Activated gamma-delta T cell treated with anti-CD3 and anti-CD28 coated beads, Interleukin-2, amount 50 U/mL, for 16 hours (primary cell): ENCODE measurements at places on chromosomes 2 and 18.

DNA sequence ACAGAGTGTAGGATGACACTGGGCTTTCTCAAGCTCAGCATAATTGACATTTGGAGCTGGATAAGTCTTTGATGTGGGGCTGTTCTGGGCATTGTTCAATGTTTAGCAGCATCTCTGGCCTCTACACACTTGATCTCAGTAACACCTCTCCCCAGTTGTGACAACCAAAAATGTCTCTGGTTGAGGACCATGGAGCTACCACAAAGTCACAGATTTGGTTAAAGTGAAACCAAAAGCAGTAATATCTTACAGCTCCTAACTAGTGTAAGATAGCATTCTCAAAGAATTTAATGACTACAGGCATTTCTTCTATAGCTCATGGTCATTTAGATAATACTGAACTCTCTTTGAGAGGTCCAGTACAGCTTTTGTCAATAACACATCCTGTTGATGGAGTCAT lies 23.4 kb upstream of the PAX3 start:
- no peak for DNase-seq

DNA sequence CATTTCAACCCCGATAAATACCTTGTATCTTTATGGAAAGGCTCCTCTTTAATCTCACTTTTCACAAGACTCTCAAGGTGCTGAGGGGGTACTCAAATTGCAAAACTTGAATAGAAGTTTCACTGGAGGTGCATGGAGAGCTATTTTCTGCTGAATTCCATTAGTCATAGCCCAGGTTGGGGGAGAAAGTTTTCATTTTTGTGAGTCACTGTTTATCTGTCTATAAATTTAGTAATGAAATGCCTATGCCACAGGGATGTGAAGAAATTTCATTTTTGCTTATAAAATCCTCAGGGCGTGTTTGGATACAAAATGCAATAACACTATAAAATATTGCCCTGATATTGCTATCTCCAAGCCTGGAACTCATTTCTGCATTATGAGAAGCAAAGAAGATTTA lies 346.3 kb downstream of the LRATD1 start:
- no peak for DNase-seq

DNA sequence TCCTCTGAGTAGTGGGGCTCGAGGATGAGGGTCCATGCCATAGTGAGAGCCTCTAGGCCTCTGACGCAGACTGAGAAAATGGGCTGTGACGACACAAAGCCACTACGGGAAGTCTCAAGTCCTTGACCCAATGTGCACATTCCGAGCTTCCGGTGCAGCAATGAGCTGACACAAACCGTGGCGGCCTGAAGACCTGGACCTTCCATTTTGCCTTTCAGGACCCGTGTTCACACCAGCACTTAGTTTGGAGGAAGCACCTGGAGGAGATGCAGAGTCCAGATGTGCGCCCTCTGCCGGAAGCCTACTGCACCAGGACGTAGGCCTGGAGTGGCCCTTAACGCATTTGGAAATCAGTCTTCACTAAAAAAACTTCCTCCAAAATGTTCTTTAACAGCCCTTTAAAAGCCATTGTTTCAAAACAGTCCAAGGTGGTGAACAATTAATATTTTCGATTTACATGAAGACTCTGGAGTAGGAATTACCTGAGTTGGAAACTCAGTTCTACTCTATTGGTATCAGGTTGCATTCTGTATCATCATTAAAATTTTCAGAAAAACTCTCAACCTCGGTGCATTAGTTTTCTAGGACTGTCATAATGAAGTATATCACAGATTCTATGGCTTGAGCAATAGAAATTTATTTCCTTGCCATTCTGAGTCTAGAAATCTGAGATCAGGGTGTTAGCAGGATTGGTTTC lies 33.9 kb downstream of the BMP10 start:
- peak; percentile 56 for DNase-seq

- DNase-seq = no peak
Observed at GRCh38 chr2:166104773-166105172, 23.0 kb downstream of the SCN1A start.

DNA sequence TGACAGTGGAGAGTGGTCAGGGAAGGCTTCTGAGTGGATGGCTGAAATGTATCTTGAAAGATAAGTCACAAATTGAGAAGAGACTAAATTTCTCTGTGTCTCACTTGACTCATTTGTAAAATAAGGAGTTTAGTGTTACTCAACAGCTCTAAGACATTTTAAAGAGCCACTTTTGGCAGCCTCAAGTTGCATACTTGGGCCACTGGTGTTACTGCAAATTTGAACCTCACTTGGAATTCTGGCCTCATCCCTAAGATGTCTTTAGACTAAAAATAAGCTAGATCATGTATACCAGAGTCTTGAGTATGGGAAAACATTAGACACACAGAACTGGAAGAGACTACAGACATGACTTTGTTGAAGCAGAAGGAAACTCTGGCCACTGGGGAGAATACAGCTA lies 4.5 kb upstream of the MTLN start:
- no peak for DNase-seq

DNA sequence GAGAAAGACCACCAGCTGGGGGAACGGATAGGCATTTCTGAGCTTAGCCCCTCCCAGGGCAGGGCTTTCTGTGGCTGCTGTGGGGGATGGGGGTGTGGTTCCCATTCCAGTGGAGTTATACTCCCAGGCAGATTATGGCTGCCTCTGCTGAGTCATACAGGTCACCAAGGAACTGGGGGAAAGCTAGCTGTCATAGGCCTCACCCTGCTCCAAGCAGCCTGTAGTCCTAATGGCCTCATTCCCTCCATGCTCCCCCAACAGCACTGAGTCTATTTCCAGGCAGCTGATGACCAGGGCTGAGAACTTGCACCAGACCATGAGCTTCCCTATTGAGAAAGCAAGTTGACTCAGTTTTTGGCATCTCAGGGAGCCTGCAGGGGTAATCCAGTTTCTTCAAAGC lies 87.1 kb downstream of the GPR39 start:
- no peak for DNase-seq

- DNase-seq = no peak
Observed at GRCh38 chr2:160087854-160088745, 25.7 kb upstream of the PLA2R1 start.

GRCh38 chr18:13623348-13623747 lies 103.0 kb downstream of the FAM210A start:
- DNase-seq = no peak

GRCh38 chr2:169162613-169163012 lies 93.2 kb downstream of the DHRS9 start:
- DNase-seq = no peak

GRCh38 chr2:95052804-95053479 lies 27.4 kb downstream of the MAL start:
- no peak for DNase-seq

DNA sequence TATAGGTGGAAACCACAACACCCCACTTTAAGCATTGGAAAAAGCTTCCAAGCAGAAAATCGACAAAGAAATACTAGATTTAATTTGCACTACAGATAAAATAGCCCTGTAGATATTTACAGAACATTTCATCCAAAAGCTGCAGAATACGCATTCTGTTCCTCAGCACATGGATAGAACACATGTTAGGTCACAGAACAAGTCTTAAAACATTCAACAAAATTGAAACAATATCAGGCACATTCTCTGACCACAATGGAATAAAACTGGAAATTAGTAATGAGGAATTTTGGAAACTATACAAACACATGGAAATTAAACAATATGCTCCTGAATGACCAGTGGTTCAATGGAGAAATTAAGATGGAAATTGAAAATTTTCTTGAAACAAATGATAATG lies 27.8 kb upstream of the XDH start:
- DNase-seq = no peak

DNA sequence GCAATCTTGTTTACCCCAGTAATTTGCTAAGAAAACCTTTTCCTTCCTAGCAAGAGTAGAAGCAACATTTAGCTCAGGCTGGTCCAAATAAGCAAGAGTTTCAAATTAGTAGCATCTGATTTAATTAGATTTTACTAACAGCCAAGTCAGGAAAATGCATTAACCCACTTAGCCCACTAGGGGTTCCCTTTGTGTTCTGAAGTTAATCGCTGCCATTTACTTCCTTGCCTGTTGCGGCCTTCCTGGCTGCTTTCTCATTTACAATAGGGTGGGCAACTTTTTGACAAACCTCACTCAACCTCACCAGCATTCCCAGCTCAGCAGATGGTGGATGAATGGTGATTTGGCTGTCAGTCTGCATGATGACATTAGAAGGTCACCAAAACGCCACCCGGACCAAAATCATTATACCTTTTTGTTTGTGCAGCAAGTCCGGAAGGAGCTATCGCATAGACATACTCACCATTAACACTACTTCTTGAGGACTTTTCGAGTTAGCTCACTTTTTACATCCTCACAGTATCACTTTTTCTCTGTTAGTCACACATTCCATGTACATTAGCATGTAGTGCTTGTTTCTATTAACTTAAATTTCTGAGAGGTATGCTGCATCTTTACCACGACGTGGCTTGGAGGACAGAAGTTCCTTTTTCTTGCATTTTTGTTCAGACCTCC lies 101.5 kb upstream of the SETBP1 start:
- no peak for DNase-seq

DNA sequence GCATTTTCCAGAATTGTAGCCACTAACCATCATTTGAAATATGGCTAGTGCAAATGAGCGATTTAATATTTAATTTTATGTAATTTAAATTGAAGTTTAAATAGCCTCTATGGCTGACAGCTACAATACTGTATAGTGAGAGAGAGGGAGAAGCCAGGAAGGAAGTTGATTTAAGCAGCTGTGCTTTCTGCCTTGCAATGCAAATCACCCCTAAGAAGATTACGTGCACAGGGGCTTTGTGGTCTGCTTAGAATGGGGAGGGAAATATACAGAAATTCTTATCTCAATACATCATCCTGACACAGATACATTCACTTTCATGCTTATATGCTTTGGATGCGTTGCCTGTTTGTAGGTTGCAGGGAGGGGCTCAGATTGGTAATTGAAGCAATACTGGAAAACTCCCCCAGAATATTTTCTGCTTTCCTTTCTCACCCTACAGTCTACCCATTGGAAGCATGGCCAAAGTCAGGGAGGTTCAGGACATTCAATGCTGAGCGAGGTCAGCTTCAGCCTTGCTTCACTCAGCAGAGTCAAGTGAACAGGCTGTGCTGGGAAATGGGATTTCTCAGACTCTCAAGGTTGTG lies 674.0 kb downstream of the CNTNAP5 start:
- no peak for DNase-seq

DNA sequence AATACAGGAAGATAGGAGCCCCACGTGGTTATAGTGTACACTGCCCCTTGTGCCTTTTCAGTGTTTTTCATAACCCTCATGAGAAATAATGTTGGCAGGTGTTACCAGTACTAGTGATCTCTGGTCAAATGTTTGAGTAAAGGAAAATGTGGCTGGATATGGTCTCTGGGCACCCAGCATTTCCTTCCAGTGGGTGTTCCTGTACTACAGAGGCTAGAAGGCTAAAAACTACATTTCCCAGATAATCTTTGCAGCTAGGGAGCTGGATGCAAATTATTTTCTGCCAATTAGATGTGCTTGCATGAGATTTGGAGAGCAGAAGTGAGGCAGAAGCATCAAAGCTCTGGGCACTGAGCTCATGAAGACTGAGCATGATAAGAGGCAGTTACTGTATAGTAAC lies 45.1 kb downstream of the KIAA2012 start:
- DNase-seq = no peak

DNA sequence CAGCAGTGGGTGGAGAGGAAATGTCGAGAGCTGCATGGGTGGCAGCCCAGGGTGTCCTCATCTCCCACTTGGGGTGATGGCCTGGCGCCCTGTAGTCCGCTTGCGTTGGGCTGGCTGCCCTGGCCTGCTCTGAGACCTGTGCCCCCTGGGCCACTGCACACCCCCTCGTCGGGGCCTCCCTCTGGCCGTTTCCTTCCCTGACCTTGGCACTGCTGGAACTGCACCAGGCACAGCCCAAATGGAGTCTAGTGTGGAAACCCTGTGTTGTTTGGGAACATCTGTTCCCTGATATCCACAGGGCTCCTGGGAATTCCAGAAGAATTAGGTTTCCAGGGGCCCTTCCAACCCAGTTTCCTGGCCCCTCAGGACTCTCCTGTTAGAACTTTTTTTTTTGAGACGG lies 13.9 kb downstream of the EFHD1 start:
- DNase-seq = no peak

DNA sequence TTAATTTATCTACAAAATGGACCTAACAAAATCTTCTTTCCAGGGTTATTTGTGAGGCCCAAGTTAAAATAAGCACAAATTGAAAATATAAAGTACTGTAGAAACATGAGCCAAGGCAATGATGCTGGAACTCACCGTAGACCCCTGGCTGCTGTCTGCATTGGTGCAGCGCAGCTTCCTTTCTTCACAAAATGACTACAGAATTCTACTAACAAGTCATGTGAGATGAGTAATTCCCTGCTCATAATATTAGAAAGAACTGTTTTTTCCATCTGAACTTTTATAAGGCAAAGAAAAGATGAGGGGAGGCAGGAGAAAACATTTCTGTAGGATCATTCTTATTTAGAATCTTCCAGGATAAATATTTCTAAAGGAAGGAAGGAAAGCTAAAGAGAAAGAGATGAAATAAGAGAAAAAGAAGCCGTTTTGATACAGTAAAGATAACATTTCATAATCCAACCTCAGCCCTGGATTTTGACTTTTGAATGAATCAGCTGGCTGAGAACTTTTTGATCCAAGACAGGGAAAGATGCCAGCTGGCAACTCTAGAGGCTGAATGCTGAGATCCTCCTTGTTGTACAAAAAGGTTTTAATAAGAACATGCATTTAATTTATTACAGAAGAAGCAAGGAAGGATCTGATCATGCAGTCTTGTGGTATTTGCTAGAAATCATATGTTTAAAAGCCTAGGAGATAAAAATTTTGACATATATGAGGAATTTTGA lies 183.9 kb upstream of the KLHL14 start:
- no peak for DNase-seq

GRCh38 chr18:79702906-79703305 lies 23.3 kb downstream of the CTDP1 start:
- DNase-seq = no peak

DNA sequence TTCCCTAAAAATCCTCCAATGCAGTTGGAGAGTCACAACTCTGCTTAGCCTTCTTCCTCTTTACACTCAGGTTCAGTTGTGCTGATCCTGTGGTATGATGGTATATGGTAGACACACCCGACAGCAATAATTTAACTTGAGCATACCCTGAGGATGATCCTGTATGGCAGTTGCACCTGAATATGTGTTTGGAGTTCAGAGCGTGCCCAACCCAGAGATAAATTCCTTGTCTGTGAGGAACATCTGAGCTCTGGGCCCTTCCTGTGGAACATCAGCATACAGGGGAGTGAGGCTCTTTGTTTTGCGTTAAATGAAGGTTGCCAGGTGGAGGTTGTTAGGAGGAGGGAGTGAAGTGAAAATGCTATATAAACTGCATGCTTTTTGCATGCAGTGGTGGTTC lies 187.7 kb downstream of the MYO3B start:
- no peak for DNase-seq

GRCh38 chr2:158174495-158174894 lies 72.8 kb downstream of the UPP2 start:
- no peak for DNase-seq

GRCh38 chr18:79491081-79491551 lies 95.4 kb downstream of the NFATC1 start:
- no peak for DNase-seq
